ENCODE measurements at places on chromosomes 7 and 10.

GRCh38 chr10:117532003-117532385, 10.6 kb upstream of the EMX2 start:
- no peak for DNase-seq

DNA sequence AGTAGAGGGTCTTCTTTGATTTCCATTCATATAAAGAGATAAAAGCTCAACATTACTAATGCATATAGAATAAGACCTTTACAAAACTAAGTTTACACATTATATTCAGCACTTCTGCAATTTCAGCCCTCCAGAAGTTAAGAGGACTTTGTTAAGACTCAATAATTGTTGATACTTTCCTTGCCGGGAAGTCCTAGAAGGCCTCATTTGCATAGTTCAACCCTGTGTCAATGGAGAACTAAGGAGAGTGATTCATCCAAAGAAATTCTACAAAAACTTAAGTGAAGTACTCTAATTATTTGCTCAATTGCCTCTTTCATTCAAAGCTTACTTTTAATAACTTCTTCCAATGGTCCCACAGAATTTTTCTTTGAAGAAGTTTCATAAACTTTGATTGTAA, 1060.3 kb upstream of the CELF2 start:
- no peak for DNase-seq

GRCh38 chr10:122186816-122187810, 84.0 kb upstream of the BTBD16 start:
- no peak for DNase-seq

DNA sequence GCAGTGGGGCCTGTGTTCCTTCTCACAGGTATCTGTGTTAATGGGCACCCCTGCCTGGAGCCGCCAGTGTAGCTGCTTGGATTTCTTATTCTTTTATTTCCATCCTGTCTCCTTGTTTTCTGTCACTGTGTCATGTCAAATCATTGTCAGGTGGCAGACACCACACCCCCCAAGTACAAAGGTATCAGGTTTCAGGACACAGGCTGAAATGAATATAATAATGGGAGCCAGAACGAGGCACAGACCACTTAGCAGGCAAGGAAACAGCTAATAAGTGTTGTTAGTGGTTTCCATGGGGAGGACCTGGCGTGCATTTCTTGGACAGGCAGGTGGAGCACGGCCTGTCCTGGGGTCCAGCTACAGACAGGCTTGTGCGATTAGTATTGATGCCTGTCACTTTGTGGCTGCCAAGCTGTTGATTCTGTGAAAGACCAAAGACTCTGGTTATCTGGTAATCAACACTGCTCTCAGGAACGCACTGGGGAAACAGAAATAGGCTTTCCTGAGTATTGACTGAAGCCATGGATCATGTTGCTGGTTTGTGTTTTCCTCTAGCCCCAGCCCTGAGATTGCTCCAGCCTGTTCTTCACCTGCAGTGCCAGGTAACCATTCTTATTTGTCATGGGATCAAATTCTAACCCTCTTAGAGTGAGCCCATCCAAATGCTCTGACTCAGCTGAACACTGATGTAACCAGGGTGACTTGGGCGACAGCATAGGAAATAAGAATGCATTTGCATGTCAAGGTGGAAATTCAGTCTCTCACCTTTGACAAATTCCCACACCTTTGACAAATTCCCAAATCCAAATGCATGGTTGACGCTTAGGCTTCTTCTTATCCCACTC, 1002.0 kb downstream of the LRMDA start:
- no peak for DNase-seq

GRCh38 chr10:32961895-32962369, 3.9 kb upstream of the ITGB1 start:
- no peak for DNase-seq

- DNase-seq, result no peak
These were observed 36.7 kb downstream of the ZC3HAV1 start for GRCh38 chr7:139072796-139073195.

DNA sequence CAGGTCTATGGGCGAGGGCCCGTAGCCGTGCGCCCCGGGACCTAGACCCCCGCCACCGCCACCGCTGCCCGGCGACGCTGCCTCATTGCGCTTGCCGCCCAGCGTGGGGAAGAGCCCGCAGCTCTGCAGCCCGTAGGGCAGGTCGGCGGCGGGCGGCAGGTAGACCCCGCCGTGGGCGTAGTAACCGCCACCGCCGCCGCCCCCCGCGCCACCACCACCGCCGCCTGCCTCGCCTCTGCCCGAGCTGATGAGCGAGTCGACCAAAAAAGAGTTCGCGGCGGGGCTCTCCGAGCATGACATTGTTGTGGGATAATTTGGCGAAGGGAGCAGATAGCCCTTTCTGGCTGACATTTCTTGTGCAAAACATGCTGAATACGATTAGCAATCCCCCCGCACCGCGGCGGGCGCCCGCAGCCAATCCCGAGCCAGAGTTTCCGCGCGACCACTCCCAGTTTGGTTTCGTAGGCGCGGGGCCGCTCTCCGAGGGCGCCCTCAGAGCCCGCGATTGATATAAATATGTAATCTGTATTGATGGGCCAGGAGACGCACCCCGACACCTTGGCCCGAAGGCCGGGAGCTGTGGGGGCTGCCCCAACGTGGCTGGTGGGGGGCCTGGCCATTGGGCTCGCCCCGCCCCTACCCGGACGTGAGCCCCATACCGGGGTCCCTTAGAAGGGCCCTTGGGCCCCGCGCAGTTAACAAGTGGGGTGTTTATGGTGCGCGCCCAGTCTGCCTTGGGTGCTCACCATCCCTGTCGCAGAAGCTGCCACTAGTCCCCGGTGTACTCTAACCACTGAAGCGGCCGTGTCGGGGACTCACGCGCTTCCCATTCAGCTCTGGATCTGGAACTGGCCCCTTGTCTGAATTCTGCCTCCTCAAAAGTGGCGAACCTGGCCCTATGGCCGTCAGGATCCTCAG, at the start of gene HOXA10:
Gene HOXA10 (minus strand): TSS at position 365 of the 918 bp plus-strand sequence. CDS start 14 bp downstream, at position 351.
- DNase-seq, result no peak

GRCh38 chr7:85054306-85054705, 132.6 kb downstream of the SEMA3D start:
- no peak for DNase-seq

- no peak for DNase-seq
These were observed 912.6 kb downstream of the GATA3 start for GRCh38 chr10:8967061-8967460.

GRCh38 chr10:119377451-119377957, 165.0 kb downstream of the RGS10 start:
- no peak for DNase-seq

- DNase-seq, result no peak
These were observed 175.1 kb downstream of the COBL start for GRCh38 chr7:51141451-51142003.

GRCh38 chr10:97547962-97548361, 24.6 kb upstream of the ANKRD2 start:
- no peak for DNase-seq

- DNase-seq, result no peak
These were observed 323.7 kb upstream of the IGFBP3 start for GRCh38 chr7:46244757-46245156.

- DNase-seq, result no peak
These were observed 1.0 kb downstream of the CRTAC1 start for GRCh38 chr10:98029149-98030092.

DNA sequence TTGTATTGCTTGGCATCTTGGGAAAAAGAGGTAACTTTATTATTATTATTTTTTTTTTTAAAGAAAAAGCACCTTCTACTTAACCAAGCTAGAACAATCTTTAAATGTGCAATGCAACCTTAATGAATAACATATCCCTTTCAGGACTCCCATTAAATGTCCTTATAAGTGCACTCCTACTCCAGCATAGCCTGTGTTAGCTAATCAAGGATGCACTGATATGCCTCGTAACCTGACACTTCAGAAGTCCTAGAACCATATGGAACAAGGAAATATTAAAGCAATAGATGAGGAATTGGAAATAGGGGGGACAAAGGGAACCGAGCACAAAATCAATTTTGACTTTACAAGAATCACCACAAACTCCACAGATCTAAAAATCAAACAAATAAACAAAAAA, 522.4 kb downstream of the PARD3 start:
- DNase-seq, result no peak

- DNase-seq, result no peak
These were observed 108.9 kb upstream of the MKLN1 start for GRCh38 chr7:131218727-131219128.

- no peak for DNase-seq
These were observed 72.2 kb downstream of the TBXAS1 start for GRCh38 chr7:139901056-139901795.

- no peak for DNase-seq
These were observed 5.8 kb downstream of the ACSL5 start for GRCh38 chr10:112379635-112380296.

DNA sequence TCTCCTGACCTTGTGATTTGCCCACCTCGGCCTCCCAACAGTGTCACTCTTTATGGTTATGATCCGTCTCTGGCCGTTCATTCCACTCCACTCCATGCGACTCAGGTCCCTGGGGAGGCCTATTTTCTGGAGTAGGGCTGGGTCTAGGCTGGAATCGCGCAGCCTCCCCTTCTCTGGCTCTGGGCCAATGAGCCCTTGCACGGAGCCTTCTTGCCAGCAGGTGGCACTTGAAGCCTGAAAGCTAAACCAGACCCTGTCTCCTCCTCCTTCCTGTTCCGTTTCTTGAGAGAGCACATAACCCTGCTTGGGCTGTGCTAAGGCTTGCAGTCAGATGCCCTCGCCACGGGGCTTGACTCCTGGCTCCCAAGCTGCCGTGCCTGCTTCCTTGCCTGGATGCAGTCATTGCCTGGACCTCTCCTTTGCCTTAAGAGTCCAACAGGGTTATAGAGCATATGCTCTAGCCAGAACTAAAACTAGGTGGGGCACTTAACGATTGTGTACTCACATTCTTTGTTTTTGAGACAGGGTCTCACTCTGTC, 9.6 kb upstream of the DNAJB12 start:
- peak; percentile 80 for DNase-seq

- no peak for DNase-seq
These were observed 25.6 kb downstream of the PYROXD2 start for GRCh38 chr10:98389398-98389797.

GRCh38 chr10:32556783-32557395, 110.9 kb downstream of the CCDC7 start:
- DNase-seq, result no peak

GRCh38 chr10:124045801-124046355, 47.5 kb downstream of the CHST15 start:
- no peak for DNase-seq

DNA sequence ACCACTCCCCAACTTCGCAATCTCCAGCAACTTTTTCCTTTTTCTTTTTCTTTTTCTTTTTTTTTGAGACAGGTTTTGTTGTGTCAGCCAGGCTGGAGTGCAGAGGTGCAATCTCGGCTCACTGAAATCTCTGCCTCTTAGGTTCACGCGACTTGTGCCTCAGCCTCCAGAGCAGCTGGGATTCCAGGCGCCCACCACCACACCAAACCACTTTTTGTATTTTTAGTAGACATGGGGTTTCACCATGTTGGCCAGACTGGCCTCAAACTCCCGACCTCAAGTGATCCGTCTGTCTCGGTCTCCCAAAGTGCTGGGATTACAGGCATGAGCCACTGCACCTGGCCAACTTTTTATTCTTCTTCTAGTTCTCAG, 55.0 kb downstream of the KIAA1549 start:
- DNase-seq, result no peak
